NCI-H1105 treated with DMSO at 0.1 percent for 48 hours (cell line): ENCODE measurements at places on chromosomes 4 and X.

- no peak for DNase-seq
Measured at GRCh38 chr4:89008166-89008565, 48.8 kb downstream of the FAM13A start.

DNA sequence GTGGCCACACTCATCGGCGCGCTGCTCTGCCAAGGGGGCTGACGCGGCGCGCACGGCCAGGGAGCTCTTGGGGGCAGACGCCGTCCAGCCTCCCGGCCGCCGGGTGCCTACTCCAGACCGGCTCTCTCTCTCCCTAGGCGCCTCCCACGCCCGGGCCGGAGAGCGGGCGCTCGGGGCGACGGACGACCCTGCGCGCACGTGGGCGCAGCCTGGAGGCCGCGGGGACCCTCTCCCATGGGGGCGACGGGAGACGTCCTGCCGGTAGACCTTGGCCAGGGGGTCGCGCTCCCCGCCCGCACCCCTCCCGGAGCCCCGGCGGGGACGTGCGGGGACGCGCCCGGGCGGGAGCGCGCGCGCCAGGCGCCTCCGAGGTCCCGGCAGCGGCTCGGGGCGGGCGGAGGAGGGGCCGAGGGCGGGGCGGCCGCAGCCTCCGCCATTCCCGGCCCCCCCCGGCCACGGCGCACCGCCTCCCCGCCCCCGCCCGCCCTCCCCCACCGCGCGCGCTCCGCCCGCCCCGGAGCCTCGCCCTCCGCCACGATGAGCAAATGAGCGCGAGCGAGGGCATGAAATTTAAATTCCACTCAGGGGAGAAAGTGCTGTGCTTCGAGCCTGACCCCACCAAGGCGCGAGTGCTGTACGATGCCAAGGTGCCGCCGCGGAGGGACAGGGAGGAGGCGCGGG is at the start of gene MSL3:
TSS of gene MSL3 (plus strand) at position 519 of the 681 bp plus-strand sequence. CDS start at position 546, 27 bp downstream.
- peak; percentile 32 for DNase-seq

DNA sequence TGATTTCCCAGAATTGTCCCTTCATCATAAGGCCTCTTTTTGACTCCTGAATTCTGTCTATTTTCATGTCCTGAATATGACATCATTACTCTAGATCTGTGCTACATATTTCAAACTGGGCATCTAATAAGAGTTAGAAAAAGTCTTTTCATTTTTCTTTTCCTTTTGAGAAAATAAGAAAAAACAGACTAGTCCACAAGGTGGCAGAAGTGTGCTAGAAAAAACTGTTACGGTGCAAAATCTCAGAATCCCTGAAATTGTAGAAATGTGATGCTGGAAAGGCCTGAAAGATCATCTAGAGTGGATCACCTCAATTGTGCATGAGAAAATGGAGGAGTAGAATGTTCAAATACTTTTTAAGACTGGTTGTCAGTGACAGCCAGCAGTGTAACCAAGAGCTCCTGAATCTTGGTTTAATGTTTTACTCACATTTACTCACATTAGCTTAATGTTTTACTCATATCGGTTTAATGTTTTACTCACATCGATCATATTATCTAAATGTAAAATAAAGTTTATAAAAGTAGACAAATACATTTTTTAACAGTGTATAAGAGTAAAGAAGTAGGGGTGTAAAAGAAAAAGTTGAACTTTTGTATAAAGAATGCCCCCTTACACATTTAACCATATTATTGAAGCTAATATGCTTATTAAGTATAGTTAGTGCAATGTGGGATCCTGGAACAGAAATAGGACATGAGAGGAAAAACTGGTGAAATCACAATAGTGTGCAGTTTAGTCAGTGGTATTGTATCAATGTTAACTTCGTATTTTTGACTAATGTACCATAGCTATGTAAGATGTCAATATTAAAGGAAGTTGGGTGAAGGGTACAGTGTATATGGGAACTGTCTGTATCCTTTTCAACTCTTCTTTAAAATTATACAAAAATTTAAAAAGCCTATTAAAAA is 15.2 kb downstream of the ASB11 start:
- DNase-seq = peak; percentile 19

DNA sequence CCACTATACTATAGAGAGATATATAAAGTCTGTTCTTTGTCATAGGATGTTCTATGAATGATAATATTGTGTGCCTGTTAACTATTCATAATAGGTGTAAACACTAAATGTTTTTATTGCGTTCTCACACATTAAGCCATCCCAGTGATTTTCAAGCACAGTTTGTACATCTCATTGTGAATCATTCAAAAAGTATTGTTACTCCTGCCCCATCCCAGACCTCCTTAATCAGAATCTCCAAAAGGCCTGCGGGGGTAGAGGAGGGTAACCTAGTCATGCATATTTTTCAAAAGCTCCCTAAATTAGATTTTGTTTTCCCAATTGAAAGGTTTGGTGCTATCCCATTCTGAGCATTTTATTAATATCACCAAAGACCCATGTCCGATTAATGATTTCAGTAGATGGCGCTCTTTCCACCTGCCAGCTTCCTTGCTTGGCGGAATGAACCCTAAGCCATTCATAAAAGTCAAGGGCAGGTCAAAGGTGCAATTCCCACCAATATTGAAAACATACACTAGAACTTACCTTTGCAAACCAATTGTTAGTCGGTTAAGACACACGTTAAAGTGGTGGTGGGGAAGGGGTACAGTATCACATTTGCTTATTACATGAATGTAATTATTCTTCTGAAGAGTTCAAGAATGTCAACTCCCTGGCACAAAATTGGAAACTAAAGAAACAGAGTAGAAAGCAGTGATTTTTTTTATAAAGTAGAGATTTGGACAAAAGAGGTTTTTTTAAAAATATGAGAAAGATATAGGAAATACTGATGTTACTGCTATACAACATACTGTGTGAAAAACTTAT is 5.8 kb upstream of the TET2 start:
- DNase-seq = no peak

GRCh38 chrX:150680974-150681373 is 12.2 kb upstream of the MTMR1 start:
- DNase-seq = peak; percentile 59

DNA sequence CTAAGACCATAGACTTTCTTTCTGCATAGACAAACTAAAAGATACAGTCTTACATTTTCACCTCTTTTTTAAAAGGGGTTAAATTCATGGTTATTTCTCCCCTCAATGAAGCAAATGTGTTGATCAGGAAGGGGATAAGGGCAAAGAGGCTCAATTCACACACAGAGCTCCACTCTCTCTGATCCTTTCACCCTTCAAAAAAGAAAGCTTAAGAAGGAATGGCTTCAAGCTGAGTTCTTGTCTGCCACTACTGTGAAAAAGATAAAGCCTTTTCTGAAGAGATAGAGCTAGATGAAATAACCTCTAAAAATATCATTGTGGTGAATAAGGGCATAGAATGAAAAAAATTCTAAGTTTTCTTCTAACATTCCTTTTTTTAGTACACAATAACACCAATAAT is 28.3 kb downstream of the SEPSECS start:
- DNase-seq = no peak

GRCh38 chr4:89285745-89286144 is 21.9 kb downstream of the GPRIN3 start:
- DNase-seq = no peak

- DNase-seq = no peak
Measured at GRCh38 chr4:147012059-147012707, 66.5 kb upstream of the TTC29 start.

DNA sequence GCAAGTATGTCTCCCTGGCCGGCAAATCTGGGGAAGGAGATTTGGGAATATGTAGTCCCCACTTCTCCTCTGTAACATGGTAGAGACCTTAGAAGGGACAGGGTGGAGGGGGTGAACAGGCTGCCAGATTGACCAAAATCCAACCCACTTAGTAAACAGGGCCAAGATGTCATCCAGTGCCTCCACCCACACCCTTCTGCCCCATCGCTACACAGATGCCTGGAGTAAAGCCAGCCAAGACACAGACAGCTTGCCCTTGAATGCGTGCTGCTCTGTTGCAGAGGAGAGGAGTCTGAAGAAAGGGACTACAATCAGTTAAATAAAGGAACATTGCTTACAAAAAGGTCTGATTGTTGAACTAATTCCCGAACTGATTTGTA is 160.1 kb upstream of the LDB2 start:
- DNase-seq = no peak

DNA sequence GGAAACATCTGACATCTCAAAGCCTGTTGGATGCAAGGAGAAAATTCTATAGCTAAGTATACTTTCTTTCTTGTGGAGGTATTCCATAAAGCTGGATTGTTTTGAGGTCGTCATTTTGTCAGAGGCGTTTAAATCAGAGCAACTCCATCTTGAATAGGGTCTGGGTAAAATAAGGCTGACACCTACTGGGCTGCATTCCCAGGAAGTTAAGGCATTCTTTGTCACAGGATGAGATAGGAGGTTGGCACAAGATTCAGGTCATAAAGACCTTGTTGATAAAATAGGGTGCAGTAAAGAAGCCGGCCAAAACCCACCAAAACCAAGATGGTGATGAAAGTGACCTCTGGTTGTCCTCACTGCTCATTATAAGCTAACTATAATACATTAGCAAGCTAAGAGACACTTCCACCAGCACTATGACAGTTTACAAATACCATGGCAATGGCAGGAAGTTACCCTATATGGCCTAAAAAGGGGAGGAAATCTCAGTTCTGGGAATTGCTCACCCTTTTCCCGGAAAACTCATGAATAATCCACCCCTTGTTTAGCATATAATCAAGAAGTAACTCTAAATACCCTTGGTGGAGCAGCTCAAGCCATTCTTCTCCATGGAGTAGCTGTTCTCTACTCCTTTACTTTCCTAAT is 11.9 kb downstream of the HSD17B13 start:
- DNase-seq = no peak

- peak; percentile 38 for DNase-seq
Measured at GRCh38 chr4:156961196-156962057, 10.2 kb downstream of the PDGFC start.

DNA sequence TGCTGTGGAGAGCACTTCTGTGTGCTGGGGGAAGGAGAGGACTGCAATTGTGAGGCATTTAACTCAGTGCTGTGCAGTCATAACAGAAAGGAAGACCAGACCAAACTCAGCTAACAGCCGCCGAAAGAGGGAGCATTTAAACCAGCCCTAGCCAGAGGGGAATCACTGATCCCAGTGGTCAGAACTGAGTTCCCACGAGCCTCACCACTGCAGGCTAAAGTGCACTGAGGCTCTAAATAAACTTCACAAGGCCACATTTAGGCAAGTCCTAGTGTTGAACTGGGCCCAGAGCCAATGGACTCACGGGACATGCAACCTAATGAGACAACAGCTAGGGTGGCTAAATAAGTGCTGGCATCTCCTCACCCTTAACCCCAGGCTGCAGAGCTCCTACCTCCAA is 20.4 kb downstream of the IQCM start:
- DNase-seq = no peak

DNA sequence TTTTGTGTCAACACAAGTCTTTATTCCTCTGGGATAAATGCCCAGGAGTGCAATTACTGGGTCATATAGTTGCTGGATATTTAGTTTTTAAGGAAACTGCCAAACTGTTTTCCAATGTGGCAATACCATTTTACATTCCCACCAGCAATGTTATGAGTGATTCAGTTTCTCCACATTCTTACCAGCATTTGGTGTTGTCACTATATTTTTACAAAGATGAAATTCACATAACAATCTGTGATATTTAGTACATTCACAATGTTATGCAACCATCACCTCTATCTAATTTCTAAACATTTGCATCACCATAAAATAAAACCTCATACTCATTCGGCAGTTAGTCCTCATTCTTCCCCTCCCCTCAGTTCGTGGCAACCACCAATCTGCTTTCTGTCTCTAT is 75.0 kb downstream of the MAMLD1 start:
- no peak for DNase-seq

DNA sequence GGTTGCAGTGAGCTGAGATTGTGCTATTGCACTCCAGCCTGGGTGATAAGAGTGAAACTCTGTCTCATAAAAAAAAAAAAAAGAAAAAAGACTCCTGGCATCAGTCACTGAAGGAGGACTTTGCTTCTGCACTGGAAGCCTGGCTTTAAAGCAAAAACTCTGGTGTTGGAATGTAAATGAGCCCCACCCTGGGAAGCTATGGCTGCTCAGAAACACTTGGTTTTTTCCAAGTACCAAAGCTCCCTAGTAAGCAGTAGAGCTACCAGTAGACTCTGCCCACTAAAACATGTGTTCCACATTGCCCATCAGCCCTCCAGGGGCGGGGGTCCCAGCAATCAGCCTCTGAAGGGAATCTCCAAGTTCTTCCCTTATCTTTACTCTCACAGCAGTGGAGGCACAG is 154.4 kb downstream of the SHROOM3 start:
- DNase-seq = no peak
